ENCODE measurements at places on chromosomes 13 and 19. TPM values are rescaled to one million over a fixed set of nuclear protein-coding genes. Genes with fewer than 3 reads are reported as not detected.

Gene ZNF776
- 25.1 TPM for total RNA-seq

- no peak for DNase-seq
Observed at GRCh38 chr13:36753176-36753575, 65.8 kb upstream of the RFXAP start.

Gene ZNF296
- total RNA-seq: 0.19 TPM

DNA sequence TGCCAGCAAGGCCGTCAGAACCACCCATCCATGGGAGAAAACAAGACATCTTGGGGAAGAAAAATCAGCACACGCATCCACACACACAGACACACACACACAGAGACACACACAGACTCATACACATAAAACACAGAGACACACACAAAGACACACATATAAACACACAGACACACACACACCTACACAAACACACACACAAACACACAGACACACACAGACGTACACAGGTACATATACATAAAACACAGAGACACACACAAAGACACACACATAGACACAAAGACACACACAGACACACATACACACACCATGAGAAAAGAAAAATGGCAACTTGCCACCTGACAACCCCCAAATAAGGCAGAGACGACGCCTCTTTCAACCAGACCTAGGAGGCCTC lies 40.6 kb downstream of the ZIC5 start:
- DNase-seq: no peak

Gene PPP1R13L
- total RNA-seq: 1.7 TPM

Gene PALM
- 2.2 TPM for total RNA-seq

Measured in thymus (tissue), 14 donors.